ENCODE measurements at places on chromosomes 16 and 17.

- no peak overlapping the region for H3K4me3 ChIP-seq
- H3K4me1 ChIP-seq: peaks cover 11% of the 10 kb centered on the region
- DNase-seq: no peak
- no peaks in the 10 kb centered on the region for H3K27me3 ChIP-seq
- no peak overlapping the region for H3K27ac ChIP-seq
Measured at GRCh38 chr17:38918129-38918913, 7.1 kb upstream of the LASP1NB start.

- no peak overlapping the region for H3K27ac ChIP-seq
- H3K4me3 ChIP-seq: no peak overlapping the region
- H3K27me3 ChIP-seq: peaks cover 21% of the 10 kb centered on the region
- H3K36me3 ChIP-seq: peaks cover 5% of the 10 kb centered on the region
Measured at GRCh38 chr17:42667088-42667951, 8.2 kb downstream of the TUBG2 start.

GRCh38 chr17:81058263-81058871 is 23.4 kb downstream of the BAIAP2 start:
- H3K27me3 ChIP-seq: no peaks in the 10 kb centered on the region
- H3K4me1 ChIP-seq: peaks cover 1% of the 10 kb centered on the region

DNA sequence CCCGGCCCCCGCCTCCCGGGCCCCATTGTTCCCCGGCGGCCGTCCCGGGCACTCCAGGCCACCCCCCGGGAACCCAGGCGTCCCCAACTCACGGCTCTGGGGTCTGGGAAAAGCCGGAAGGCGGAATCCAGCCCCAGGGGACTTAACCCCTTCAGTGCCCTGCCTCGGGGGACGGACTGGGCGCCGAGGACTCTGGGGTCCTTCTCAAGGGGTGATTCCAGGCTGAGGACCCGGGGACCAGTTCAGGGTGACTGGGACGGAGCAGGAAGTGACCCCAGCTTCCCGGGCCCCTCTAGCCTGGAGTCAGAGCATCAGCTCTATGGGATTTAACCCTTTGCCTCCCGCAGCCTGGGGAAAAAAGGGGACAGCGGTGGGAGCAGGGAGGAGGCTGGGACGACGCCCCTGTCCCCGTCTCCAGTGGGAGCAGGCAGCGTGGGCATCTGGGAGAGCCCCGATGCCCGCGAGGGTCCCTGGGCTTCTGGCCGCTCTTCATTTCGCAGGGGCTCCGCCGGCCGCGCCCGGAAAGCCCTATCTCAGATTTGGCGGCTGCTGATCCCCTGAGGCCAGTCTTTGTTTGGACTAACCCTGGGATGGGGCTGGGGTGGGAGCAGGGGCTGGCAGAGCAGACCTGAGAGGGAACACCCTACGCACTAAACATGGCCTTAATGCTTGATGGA is at the start of gene ZNF629:
Gene ZNF629 (minus strand): TSS at position 270 of the 677 bp plus-strand sequence. CDS start 2,723 bp downstream, outside the sequence.
- peaks cover 20% of the 10 kb centered on the region for H3K4me1 ChIP-seq
- peak within 1 kb of the TSS; percentile 85 for H3K4me3 ChIP-seq
- H3K36me3 ChIP-seq: no peaks in the 10 kb centered on the region
- DNase-seq: no peak
- H3K27ac ChIP-seq: no peak within 1 kb of the TSS

DNA sequence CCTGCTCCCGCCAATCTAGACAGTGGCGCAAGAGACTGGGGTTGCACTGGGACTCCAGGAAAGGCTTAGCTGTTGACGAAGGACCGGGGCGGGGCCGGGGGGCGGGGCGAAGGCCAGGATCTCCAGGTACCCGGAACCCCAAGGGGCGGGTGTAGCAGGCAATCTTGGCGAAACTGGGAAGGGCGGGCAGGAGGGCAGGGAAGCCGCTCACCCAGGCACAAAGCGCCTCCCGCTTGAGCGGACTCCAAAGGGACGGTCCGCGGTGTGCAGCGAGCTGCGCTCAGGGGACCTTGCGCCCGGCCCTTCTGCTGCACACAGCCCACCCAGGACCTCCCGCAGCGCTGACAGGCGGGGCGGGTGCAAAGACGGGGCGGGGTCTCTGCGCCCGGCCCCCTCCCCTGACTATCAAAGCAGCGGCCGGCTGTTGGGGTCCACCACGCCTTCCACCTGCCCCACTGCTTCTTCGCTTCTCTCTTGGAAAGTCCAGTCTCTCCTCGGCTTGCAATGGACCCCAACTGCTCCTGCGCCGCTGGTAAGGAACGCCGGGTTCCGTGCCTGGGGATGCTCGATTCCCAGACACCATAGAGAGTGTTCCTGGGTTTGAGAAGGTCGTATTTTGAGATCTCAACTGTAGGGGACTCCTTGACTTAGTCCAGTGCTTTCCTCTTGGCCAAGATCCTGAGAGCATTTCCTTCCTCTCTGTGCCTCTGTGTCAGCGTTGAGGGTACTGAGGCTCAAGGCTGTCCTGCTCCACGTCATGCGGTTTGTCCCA is at the start of gene MT1F:
Gene MT1F (plus strand): TSS at position 405 of the 772 bp plus-strand sequence. CDS start 100 bp downstream, at position 505.
- peak; percentile 58 for DNase-seq
- H3K27ac ChIP-seq: peak within 1 kb of the TSS; percentile 49
- peaks cover 2% of the 10 kb centered on the region for H3K27me3 ChIP-seq
- peaks cover 25% of the 10 kb centered on the region for H3K4me1 ChIP-seq

- no peak for DNase-seq
- no peaks in the 10 kb centered on the region for H3K36me3 ChIP-seq
- H3K4me3 ChIP-seq: no peak overlapping the region
- H3K4me1 ChIP-seq: no peaks in the 10 kb centered on the region
Measured at GRCh38 chr16:24834459-24835335, 11.1 kb upstream of the SLC5A11 start.
